ENCODE measurements at places on chromosomes 16 and 17. TPM values are rescaled to one million over a fixed set of nuclear protein-coding genes. Genes with fewer than 3 reads are reported as not detected.

The MGAT5B gene
- 0.37 TPM for total RNA-seq

The WNT9B gene
- not detected for total RNA-seq

The UTS2R gene
- not detected for total RNA-seq

The NPIPB8 gene
- 0.39 TPM for total RNA-seq

The MYO15A gene
- total RNA-seq = 0.20 TPM

The SLC52A1 gene
- not detected for total RNA-seq

The SLC9A5 gene
- 1.1 TPM for total RNA-seq

The RNF112 gene
- total RNA-seq = 1.5 TPM

The KCNJ18 gene
- total RNA-seq = not detected

The KLHL10 gene
- total RNA-seq = under 0.01 TPM

The MARVELD3 gene
- not detected for total RNA-seq

The CRISPLD2 gene
- 6.5 TPM for total RNA-seq

The LGALS9B gene
- total RNA-seq = not detected

The AOC2 gene
- total RNA-seq = 0.73 TPM

The EFTUD2 gene
- 115 TPM for total RNA-seq

The RAMP2 gene
- 0.73 TPM for total RNA-seq

The CSH2 gene
- total RNA-seq = not detected

Data from subcutaneous preadipocyte (primary cell).